ENCODE measurements at places on chromosomes 2 and 18.

GRCh38 chr2:111118981-111119821, 1.5 kb upstream of the BCL2L11 start:
- no peak for DNase-seq

DNA sequence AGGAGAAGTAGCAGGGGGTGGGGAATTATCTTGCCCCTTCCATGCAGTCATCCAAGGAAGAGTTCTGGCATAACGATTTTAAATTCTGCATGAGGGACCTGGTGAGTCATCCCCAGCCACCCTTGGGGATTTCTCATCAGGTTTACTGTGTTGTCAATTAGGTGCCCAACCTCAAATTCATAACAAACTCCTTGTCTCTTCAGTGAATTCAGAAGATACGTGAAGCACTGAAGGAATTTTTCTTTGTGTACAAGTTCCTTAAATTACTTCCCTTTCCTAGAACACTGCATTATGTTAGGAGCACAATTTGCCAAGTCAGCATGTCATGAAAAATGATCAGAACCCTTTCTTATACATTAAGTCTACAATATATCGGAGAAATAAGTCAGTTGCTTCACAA, 70.8 kb upstream of the NOSTRIN start:
- no peak for DNase-seq

DNA sequence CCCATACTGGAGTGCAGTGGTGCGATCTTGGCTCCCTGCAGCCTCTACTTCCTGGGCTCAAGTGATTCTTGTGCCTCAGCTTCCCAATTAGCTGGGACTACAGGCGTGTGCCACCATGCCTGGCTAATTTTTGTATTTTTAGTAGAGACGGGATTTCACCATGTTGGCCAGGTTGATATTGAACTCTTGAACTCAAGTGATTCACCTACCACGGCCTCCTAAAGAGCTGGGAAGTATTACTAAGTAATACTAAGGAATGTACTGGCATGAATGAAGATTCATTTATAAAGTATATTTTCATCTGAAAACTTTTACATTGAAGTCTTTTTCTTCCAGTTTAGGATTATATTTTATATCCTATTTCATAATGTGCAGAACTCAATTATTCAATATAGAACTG, 38.1 kb downstream of the NUP35 start:
- no peak for DNase-seq

- DNase-seq = no peak
These were observed 62.3 kb upstream of the DAPL1 start for GRCh38 chr2:158732573-158733429.

GRCh38 chr2:137870682-137871081, 93.6 kb upstream of the HNMT start:
- no peak for DNase-seq

DNA sequence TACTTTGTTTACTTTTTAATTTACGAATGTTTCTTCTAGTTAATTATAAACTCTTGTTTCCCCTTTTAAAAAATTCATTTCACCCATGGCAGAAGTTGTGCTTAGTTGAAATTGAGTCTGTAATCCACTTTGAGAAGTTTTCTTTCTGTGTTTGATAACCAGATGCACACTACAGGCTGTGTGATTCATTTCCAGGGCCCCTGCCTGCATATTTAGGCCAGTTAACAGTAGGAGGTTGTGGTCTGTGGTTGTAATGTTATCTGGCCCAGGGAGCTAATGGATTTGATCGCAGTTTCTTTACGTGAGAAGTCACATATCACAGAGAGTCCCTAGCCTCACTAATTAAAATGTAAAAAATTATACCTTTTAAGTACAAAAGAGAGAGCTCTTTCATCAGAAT, 3.3 kb downstream of the CDH7 start:
- peak; percentile 85 for DNase-seq

DNA sequence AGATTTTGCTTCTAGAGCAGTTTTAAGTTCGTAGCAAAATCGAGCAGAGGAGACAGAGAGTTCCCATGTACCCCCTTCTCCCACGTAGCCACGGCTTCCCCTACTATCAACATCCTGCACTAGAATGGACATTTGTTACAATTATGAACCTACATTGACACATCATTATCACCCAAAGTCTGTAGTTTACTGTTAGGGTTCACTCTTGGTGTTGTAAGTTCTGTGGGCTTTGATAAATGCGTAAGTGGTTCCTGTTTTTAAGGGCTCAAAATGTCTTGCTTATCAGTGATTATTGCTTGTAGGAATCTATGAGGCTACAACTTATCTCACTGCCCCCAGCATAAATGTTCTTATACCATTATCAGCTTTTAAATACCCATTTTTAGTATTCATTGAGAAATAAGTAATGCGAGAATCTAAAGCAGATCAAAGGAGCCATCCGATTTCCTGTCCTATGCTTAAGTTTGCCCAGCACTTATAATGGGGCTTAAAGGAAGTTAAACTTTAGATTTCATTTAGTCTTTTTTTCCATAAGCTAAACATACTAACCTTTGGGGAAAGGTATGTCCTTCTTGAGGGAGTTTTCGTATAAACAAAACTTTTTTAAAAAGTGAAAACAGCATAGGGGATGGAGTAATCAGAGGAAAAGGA, 118.7 kb downstream of the HAUS1 start:
- DNase-seq = no peak

DNA sequence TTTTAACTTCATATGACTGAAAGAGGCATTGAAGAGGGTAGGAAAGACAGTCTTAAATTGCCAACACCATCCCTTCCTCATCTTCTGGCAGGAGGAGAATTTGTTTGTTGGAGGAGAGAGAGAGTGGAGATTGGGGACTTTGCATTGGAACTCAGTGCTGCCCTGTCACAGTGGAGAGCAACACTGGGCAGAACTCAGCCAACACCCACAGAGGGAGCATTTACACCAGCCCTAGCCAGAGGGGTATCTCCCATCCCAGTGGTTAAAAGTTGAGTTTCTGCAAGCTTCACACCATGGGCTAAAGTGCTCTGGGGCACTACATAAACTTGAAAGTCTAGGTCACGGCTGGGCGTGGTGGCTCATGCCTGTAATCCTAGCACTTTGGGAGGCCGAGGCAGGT, 174.1 kb downstream of the ANKRD30B start:
- DNase-seq = no peak

DNA sequence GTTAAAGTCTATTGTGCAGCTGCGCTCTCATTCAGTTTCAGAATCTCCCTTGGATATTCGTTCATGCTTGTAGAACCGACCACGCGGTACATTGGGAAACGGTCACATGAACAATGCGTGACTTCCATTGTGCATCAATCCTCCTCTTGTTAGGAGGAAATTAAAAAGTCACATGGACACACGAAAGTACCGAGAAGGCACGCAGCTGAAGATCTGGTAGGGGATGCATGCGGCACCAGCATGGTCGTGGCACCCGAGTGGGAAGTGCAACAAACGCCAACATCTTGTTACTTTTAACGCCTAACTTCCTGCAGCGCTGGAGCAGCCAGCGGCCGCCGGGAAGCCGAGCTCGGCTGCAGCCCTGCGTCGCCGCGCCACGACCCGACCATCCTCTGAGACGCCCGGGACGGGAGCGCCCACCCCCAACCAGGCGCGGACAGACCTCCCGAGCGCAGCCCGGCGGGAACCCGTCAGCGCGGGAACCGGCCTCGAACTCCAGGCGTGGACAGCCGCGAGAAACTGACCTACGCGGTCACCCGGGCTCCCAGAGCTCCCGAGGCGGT, 412 bp downstream of the OSBPL1A start:
- DNase-seq = peak; percentile 71

DNA sequence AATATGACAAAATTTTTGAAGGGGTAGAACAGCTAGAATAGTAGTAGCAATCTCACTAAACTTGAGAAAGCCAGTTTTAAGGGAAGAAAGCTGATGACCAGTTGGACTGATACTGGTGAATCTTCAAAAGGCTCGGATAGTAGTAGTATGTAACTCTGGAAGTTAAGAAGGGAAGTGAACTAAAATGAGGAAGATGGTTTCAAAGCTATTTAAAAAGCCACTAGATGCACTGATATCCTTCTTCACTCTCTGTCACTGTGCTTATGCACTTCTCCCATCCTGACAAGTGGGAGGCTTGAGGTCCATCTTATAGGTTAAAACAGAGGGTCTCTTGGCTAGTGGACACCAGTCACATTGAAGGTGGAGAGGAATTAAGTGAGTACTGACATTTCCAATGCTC, 141.1 kb downstream of the NCOA1 start:
- DNase-seq = no peak

DNA sequence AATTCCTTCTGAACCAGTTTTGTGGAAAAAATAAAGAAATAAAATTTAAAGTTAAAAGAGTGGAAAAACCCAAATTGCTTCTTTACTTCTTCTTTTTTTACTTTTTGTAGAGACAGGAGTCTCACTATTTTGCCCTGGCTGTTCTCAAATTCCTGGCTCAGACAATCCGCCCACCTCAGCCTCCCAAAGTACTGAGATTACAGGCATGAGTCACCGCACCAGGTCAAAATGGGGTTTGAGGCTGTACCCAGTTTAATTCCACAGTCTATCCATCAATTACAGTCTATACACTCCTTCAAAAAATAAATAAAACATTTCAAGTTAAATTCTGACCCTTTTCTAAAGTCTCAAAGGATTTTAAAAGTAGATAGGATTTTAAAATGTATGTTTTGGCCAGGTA, 120.3 kb downstream of the FAM161A start:
- no peak for DNase-seq
